ENCODE measurements at places on chromosomes 7 and 10.
A peak's percentile ranks its signal among the peaks of the same experiment; 100 is the strongest.

GRCh38 chr7:157412021-157412443 lies 75.2 kb downstream of the DNAJB6 start:
- no peak for DNase-seq

- no peak for DNase-seq
These were observed 539 bp upstream of the FAM241B start for GRCh38 chr10:69629519-69629896.

DNA sequence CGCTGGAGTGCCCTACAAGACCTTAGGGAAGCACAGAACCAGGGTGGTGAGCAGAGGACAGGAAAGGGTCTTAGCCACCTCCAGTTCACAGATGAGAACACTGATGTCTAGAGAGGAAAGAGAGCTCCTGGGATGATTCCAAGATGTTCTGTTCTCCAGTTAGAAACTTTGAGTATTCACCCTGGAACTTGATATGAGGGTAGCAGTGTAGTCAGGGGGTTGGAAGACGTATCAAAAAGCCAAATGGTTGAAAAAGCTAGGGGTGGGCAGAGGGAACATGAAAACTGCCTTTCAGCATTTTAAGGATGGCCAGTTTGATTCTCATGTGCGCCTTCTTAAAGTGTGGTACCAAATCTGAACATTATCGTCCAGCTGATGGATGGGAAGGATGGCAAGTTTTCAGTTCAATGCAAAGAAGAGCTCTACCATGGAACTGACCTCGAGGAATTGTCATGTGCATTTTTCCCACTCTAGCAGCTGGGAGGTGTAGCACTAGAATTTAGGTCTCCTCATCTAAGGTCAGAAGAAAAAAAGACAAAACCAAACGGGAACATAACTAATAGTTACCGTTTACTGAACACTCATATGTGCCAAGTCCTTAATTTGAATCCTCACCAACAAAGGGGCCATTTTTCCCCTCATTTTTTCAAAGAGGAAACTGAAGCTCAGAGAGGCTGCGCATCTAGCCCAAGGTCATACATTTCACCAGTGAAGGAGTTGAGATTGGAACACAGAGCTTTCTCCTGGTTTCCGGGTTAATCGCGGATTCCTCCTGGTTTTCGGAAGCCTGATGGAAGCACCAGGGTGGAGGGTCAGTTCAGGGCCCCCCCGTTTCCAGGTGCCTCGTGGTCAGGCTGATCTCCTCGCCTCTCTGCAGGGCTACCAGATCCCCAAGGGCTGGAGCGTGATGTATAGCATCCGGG lies 6.0 kb upstream of the CYP26A1 start:
- DNase-seq, result no peak

DNA sequence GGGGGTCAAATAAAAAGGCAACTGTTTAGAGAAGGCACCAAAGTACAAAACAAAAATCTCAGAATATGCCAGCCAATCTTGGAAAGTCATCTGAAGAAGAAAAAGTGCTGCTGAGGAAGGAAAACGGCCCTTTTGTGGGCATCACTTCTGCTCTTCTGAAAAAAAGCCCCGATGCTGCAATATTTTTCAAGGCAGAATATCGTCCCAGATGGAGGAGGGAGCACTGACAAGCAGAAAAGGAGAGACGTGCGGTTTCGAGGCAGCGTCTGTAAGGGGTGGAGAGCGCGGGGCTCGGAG lies 959 bp upstream of the ATRNL1 start:
- no peak for DNase-seq

GRCh38 chr10:61975391-61975932 lies 74.0 kb downstream of the ARID5B start:
- DNase-seq, result peak; percentile 32

GRCh38 chr10:97500297-97500575 lies 1.5 kb downstream of the UBTD1 start:
- DNase-seq, result no peak

DNA sequence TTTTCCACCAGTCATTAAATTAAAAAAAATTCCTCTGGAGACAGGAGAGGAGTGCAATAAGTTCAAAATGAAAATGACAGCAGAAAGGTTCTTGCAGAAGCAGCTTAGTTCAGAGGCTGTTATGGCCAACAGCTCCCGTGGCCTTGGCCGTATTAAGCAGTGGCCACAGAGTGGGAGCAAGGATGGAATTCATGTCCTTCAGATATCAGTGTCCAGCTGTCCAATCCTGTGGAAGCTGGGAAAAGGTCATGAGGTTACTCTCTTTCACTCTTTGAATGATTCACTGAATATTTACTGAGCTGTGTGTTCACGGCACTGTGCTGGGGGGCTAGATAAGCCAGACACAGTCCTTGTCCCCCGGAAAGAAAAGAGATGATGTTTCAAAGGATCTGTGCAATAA lies 231.8 kb downstream of the BMPER start:
- DNase-seq, result no peak

GRCh38 chr10:47366731-47367460 lies 17.2 kb downstream of the ZNF488 start:
- no peak for DNase-seq

GRCh38 chr10:122995936-122996335 lies 12.7 kb downstream of the IKZF5 start:
- DNase-seq, result no peak

DNA sequence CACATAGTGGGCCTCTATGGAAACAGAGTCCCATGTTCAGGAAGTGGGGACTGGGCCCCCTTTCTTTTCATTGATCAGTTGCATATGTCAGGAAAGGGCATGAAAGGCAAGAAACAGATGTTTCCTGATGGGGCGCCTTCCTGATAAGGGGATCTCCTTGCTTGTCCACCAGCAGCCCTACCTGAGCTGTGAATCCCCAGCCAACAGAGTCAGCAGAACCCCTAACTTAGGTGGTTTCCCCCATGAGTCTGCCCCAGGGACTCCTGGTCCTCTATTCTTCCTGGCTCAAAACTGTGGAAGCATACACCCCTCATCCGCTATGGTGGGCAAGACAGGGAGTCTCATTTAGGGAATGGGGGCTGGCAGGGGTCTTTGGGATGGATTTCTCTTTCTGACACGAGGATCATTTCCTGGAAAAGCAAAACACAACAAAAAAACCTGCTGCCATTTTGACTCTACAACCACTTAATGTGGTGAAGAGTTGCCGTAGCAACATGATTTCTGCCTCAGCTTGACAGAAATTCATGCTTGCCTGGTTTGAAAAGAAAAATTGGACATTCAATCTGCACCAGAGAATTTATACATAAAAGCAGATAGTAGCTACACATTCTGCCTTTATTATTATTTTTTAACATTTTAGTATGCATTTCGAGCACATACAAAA lies 119.8 kb downstream of the SPAG6 start:
- no peak for DNase-seq

GRCh38 chr7:75694638-75695399 lies 43.9 kb downstream of the HIP1 start:
- no peak for DNase-seq

DNA sequence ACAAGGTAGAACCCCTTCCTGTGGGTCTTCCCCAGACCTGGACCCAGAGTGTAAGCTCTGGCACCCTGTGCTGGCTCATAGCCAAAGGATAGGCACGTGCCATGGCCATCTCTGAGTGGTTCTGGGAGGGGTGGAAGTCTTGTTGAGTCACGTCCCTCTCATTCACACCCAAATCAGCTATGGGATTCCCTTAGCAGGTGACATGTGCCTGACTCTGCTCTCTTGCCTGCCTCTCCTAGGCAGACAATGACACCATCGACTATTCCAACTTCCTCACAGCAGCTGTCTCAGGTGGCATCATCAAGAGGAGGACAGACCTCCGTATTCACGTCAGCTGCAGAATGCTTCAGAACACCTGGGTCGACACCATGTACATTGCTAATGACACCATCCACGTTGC lies 59.8 kb downstream of the C10orf120 start:
- DNase-seq, result no peak

DNA sequence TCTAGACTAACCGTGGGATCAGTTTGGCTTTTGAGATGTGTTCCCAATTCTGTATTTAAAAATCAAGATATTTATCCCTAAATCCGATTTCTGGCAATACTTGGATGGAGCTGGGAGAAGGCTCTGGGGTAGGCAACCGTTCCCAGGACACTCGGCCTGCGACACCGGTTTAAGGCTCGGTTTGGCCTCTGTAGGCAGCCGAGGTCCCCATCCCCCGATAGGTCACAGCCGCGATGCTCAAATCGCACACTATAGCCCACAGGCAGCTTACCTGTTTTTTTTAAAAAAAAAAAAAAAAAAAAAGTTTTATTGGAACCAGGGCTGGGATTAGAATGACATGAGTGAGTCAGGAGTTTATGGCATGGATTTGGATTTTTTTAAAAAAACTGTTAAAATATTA lies 729 bp upstream of the TAF3 start:
- DNase-seq, result no peak

- peak; percentile 18 for DNase-seq
These were observed 348.5 kb upstream of the SHH start for GRCh38 chr7:156160811-156161210.

DNA sequence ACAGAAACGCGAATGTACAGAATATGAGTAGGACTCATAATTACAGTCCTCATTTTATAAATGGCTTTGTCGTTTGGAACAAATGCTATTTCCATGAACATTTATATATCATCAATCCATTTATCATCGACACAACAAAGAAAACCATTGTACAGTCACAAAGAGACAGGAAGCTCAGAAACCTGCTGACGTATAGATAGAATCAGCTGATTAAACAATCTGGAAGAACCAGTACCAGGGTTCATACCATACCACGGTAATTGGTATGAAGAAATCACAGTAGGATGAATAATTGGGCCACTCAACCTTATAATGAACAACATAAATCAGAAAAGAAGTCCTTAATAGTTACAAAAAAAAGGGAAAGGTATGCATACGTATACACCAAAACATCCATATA lies 295.0 kb downstream of the PARD3 start:
- no peak for DNase-seq

- DNase-seq, result peak; percentile 91
These were observed 39.2 kb downstream of the XPNPEP1 start for GRCh38 chr10:109883859-109884771.

DNA sequence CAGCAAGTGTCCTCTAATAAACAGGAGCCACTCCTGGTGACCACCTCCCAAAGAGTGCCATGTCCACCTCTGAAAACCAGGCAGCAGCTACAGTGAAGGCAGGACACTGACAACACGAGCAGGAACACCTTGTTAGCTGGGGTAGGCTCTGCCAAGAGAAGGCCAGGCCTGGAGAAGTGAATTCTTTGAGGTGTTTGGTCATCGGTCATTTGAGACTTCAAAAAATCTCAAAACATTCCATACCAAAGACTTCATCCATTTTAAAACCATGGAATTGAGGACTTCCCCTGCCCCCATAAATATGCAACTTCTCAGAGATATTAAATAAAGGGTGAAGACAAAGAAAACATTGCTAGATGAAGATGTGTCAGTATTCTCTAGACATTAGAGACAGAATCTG lies 28.4 kb upstream of the OPALIN start:
- DNase-seq, result no peak

- no peak for DNase-seq
These were observed 29.8 kb downstream of the NRP1 start for GRCh38 chr10:33304423-33305225.

DNA sequence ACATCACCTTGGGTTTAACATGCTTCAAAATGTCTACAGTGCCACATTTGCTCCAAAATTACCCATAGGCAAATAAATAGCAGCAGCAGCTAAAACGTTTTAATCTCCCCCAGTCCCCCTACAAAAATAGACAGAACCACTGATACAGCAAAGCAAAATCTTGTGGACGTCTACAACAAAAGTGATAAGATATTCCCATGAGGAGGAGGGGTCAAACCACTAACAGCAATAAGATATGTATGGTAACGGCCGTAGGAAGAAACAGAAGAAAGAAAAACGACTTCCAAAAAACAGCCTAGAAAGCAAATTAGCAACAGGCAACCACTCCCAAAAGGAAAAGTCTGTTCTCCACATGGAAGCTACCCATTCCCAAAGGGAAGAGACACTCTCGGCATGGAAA lies 34.5 kb upstream of the ST8SIA6 start:
- DNase-seq, result no peak

- DNase-seq, result no peak
These were observed 1.9 kb downstream of the FGF8 start for GRCh38 chr10:101773923-101774588.

DNA sequence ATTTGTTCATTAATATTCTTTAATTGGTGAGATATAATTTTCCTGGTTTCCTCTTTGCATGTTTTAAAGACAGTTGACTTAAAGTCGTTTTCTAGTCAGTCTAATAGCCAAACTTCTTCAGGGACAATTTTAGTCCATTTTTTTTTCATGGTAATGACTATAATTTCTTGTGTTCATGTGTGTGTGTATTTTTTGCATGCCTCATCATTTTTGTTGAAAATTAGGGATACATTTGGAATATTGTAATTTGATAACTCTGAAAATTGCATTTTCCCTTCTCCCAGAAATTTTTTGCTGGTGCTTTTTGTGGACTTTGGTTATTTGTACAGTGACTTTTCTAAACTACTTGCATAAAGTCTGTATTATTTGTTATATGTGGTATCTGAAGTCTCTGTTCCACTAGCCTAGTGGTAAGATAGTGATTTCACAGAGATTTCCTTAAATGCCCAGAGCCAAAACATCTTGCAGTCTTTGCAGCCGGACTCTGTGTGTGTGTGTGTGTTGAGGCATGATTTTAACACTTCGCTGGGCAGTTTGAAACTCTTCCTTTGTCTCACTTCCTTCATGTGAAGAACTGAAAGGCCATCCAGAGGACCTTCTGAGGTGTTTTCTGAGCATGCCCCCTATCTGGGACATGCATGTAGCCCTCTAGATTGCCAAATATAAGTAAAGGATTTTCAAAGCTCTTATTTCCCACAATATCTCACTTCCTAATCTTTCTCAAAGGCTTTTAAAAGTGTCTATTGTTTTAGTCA lies 40.9 kb upstream of the ZNF365 start:
- DNase-seq, result no peak

- no peak for DNase-seq
These were observed 89.6 kb downstream of the CHRM2 start for GRCh38 chr7:136958016-136958415.

GRCh38 chr7:54773472-54774399 lies 14.7 kb upstream of the SEC61G start:
- peak; percentile 85 for DNase-seq

DNA sequence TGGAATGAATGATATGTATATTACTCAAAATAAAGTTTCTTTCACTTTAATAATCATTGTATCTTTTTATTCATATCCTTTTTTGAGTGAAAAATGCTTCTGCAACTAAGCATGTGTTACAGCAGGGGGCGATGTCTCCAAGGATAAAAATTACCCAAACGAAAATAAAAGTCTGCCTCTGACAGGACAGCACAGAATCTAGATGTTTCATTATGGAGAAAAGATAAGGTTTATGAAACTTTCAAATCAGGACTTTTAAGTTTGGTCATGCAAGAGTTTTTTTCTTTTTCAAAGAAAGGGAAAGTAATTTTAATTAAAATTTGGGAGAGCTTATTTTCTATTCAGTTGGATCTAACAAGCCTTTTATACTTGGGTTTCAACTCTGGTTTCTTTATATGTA lies 48.4 kb downstream of the TES start:
- peak; percentile 18 for DNase-seq

- peak; percentile 77 for DNase-seq
These were observed 128.4 kb downstream of the BICC1 start for GRCh38 chr10:58641095-58641531.

DNA sequence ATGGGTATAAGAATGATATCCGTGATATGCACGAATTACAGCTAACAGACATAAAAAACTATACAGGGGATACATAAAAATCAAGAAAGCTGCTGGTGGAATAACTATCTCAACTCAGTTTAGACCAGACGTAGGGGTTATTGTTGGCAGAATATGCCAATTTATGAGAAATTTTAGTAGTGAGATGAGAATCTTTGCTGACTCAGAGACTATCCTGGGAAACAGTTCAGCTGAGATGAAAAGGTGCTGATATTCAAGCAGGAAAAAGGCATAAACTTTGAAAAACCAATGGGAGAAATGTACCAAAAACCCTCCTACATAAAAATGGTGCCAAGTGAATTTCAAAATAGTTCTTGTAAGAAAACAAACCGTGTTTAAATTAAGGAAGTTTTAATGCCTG lies 3.3 kb downstream of the MRPS33 start:
- no peak for DNase-seq
